ENCODE measurements at places on chromosomes 1 and 21.
A peak's percentile ranks its signal among the peaks of the same experiment; 100 is the strongest.

DNA sequence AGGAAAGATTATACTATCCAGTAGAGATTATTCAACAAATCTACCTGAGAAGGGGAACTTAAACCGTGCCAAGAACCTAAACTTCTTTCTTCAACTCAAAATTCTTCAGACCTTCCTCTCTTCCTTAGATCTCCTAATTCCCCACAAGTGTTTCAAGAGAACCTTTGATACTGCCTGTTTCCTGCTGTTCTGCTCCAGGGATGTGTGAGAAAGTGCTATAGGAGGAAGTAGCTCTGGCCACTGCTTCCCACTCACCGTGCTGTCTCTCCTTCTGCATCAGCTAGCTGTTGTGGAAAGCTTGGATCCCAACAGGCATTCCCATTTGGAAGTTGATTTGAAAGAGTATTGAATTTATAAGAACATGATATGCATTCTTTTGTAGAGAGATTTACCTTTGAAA is 4.5 kb upstream of the NOS1AP start:
- peak; percentile 10 for DNase-seq

DNA sequence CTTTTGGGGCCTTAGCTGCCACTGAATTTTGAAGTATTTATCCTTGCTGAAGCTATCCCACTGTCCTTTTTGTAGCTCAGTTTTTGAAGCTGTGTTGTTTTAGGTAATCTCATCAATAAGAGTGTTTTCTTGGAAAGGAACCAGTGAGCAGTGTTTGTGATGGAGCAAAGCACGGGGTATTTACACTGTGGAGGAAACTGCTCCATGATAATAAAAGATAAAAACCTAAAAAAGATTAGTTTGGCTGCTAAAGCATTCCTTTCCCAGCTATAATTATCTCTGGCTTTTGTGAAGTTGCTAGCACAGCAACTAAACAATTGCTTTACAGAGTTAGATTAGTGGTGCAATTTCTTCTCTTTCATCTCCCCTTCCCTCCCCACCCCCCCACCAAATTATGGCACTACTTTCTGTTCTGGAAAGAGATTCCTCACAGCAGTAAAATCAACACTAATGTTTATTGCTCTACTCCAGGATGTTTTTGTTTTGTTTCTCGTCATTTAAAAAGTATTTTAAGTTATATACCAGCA is 21.5 kb downstream of the SRRM1 start:
- DNase-seq, result no peak

GRCh38 chr1:43851561-43852338 is 81.9 kb upstream of the ARTN start:
- no peak for DNase-seq

- DNase-seq, result no peak
Measured at GRCh38 chr1:157238585-157238984, 100.4 kb upstream of the ETV3 start.

- peak; percentile 24 for DNase-seq
Measured at GRCh38 chr1:2300004-2300771, 72.1 kb downstream of the SKI start.

GRCh38 chr1:184223216-184223615 is 163.6 kb upstream of the C1orf21 start:
- DNase-seq, result no peak

DNA sequence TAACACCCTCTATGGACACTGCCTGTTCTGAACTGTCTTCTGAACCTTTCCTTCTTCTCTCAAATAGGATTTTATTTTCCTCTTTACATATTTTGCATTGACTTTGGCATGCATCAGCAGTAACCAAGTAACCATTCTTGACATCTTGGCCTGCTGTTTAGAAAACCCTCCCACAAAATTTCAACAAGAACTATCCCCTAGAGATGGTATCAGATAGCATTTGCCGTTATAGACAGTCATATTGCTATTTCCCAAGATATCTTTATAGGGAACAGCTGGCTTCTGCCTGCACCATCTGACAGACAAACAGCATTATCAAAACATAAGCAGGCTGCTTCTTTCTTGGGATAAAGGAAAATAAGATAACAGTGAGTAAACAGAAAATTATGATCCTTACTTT is 54.7 kb downstream of the LHX8 start:
- no peak for DNase-seq

- no peak for DNase-seq
Measured at GRCh38 chr21:28751176-28751575, 241.5 kb downstream of the LTN1 start.

- DNase-seq, result no peak
Measured at GRCh38 chr21:45151445-45152160, 77.2 kb downstream of the ADARB1 start.

DNA sequence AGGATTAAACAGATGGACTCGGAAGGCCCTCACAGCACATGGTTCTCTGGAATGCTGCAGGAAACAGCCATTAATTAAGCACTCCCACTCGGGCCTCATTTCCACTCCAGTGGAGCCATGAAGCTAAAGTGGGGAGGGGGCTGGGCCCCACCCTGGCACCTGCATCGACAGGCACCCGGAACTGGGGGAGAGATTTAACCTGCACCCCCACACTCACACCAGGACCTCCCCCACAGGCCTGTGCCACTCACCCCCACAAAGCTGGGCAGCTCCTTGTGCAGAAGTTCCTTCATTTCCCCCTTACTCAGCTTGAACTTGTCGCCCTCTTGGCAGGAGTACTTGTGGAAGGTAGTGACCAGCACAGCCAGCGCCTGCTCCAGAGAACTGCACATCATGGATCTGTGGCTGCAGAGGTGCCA is 2.2 kb downstream of the S100A2 start:
- no peak for DNase-seq

DNA sequence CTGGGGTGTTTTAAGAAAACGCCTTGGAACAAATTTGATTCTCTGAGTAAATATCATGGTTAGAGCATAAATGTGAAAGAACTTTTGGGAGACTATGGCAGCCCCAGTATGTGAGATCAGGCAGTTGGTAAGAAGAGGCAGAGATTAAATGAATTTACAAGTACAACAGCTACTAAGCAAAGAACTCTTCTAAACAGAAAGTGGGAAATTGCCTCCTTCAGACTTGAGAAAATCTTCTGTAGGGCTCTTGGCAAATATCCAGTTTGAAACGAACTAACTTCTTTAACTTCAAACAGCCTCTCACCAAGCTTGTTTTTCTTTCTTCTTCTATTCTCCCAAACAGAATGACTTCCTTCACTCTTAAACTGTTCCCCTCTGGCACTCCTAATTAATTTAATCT is 337.7 kb downstream of the SIPA1L2 start:
- DNase-seq, result no peak

GRCh38 chr1:179124873-179125272 is 43.0 kb downstream of the TOR3A start:
- no peak for DNase-seq

DNA sequence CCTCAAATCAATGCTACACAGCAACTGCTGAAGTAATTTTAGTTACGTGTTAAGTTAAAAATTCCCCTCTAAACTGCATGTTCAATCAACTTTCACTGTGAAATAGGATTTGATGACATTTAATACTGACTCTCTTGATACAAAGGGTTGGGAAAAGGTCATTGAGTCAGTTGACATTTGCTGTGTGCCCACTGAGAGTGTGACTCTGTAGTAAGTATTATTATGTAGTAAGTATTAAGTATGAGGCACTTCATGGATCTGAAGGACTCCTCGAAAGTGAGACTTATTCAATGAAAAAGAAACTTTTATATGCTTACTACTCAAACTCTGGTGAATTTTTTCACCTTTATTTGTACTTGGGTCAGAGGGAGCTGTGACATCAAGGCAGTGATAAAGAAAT is 83.1 kb upstream of the S1PR1 start:
- no peak for DNase-seq

GRCh38 chr1:100347009-100347966 is 5.0 kb upstream of the CDC14A start:
- no peak for DNase-seq

- DNase-seq, result no peak
Measured at GRCh38 chr1:209675565-209676154, 448 bp downstream of the G0S2 start.

GRCh38 chr1:203682473-203683383 is 56.1 kb downstream of the ATP2B4 start:
- no peak for DNase-seq

DNA sequence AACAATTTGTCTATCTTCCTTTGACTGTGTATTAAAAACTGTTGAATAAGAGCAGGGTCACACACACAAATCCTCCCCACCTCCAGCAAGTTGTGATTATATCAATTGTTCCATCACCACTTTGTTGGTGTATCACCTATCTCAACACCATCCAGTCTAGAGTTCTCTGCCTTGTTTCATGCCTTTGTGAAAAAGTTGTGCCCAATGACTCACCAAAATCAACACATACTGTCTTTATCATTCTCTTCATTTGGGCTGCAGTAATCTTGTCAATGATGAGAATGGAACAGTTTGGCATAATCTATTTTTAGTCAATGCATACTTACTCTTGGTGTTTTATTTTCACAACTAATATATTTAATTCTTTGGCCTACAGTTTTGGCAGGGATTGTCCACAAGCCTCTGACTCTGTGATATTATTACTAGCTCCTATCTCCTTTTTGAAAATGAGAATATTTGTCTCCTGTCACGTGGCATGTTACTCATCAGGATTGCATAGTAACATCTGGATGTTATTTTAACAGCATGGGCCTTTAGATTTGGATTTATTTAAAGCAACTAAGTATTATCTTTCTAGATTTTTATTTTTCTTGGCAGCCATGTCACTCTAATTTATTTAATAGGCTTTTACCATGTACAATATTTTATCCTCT is 5.1 kb downstream of the C1orf87 start:
- DNase-seq, result no peak

- no peak for DNase-seq
Measured at GRCh38 chr1:156004843-156005584, 15.7 kb downstream of the SSR2 start.

- DNase-seq, result no peak
Measured at GRCh38 chr1:187010571-187011309, 182.0 kb downstream of the PLA2G4A start.

- no peak for DNase-seq
Measured at GRCh38 chr21:30044447-30045064, 104.8 kb upstream of the GRIK1 start.

- DNase-seq, result peak; percentile 51
Measured at GRCh38 chr21:15065392-15066122, 757 bp upstream of the NRIP1 start.

- no peak for DNase-seq
Measured at GRCh38 chr1:45035631-45036301, 23.7 kb downstream of the UROD start.

- no peak for DNase-seq
Measured at GRCh38 chr1:190067592-190067991, 410.1 kb downstream of the BRINP3 start.

DNA sequence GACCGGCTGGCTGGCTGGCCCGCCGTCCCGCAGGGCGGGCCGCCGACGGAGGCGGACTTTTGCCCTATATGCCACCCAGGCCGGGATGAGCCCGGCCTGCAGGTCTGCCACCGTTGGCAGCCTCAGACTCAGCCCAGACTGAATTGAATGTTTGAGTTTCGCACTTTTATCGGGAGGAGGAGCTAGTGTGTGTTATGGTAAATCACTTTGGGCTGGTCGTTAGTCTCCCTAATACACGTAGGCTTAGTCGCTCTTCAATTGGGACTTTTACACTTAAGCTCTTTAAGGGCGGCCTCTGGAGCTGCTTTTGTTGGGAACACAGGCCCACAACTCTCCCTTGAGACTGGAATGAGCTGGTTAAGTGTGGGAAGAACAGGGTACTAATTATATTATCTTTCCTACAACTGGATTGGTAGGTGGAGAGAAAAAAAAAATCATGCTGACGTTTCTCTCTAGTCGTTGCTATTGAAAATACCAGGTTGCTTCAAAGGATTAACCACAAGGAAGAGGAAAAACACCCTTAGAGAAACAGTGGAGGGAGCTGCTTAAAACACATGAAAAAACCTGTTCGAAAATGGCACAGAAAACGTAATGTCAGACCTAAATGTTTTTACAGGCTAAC is 1.4 kb upstream of the IRF2BP2 start:
- peak; percentile 88 for DNase-seq

GRCh38 chr1:9229549-9229948 is 5.0 kb upstream of the H6PD start:
- no peak for DNase-seq

DNA sequence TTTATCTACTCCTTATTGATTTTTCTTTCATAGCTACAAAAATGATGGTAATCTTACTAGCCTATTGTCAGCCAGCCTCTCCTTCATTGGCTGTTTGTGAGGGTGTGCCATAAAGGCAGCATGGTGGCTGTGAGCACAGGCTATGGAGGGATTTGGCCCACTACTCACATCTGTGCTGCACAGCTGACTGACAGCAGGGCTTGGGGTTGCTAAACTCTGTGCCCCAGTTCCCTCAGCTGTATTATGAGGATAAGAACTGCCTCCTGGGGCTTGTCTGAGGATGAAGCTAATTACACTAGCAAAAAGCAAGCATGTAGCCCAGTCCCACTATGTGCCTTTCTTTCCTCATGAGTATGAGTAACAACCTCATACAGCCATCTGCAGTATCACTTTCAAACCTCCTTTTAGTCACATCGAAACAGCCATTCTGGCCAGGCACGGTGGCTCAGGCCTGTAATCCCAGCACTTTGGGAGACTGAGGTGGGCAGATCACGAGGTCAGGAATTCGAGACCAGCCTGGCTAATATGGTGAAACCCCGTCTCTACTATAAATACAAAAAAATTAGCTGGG is 66.2 kb downstream of the COQ8A start:
- DNase-seq, result no peak

DNA sequence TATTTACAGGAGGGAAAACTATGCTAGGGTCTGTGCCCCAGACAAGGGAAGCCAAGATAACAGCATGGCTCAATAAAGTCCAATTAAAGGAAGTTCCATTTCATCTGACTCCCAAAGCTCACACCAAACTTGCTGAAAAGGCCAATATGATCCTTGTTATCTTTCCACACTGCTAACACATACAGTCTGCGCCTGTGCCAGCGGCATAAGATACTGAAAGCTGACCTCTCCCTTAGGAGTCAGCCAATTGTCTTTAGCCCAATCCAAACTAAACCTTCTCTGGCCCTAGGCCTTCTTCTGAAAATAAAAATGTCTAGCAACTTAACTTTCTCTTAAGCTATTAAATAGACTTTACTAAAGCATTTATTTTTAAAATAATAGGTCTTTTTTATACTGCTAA is 179.0 kb upstream of the PLD5 start:
- DNase-seq, result no peak
